ENCODE measurements at places on chromosomes 7 and 10. TPM values are rescaled to one million over a fixed set of nuclear protein-coding genes. Genes with fewer than 3 reads are reported as not detected.

The MACROH2A2 gene
- total RNA-seq = 0.43 TPM

DNA sequence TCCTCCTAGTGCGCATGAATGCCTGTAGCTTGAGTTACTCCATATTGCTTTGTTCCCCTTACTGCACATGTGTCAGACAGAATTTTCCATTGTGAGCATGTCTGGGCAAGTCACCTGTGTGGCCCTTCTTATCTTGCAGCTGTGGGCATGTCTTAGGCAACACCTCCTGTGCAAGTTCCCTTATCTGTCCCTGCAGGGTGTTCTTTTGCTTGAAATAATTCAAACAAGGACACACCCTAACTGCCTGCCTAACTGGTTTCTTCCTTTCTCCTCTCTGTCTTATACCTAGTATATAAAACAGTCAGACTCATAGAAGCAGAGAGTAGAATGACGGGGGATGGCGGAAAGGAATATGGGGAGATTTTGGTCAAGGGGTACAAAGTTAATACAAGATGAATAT is 421.1 kb upstream of the SORCS1 start:
- DNase-seq = no peak

GRCh38 chr7:10472115-10472514 is 501.6 kb upstream of the PHF14 start:
- no peak for DNase-seq

- no peak for DNase-seq
These were observed 1174.5 kb downstream of the SORCS1 start for GRCh38 chr10:105989995-105990394.

DNA sequence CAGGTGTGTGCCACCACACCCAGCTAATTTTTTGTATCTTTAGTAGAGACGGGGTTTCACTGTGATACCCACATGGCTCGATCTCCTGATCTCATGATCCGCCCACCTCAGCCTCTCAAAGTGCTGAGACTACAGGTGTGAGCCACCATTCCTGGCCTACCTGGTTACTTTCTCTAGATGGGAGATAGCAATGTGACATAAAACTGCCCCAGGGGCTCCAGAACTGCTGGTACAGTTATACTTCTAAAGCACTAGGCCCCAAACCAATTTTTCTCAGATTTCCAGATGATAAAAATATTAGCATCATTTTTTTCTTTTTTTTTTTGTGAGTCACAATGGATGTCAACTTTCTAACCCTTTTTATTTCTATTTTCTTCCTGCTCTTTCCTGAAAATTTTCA is 27.4 kb downstream of the ITGB8 start:
- no peak for DNase-seq

DNA sequence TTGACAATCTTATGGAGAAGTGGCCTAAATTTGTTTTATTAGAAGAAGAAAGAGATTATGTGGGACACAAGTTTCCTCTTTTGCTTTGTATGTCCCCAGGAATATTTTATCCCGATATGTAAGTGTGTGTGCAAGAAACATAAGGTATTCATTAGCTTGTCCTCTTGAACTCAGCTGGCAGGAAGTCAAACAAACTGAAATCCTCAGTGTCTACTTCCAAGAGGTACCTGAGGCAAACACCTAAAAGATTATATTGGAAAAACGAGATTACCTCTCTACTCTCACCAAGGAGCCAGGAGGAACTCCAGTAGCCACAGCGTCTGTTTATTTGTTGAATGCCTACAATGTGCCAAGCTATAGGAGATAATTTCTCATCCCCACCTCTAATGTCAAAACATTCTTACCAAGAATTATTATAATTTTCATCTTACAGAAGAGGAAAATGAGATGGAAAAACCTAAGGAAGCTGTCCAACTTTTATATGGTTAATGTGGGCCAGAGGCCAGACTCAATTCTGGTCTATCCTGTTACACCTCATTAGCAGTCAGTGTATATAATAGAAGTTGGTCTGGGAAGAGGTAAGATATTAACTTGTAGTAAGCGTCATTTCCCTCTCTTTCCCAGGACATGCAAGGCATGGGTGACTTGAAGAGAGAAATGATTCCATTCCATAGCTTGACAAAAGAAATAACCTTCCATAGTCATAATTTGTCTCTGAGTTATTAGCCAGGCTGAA is 692.7 kb downstream of the MAGI2 start:
- DNase-seq = no peak

DNA sequence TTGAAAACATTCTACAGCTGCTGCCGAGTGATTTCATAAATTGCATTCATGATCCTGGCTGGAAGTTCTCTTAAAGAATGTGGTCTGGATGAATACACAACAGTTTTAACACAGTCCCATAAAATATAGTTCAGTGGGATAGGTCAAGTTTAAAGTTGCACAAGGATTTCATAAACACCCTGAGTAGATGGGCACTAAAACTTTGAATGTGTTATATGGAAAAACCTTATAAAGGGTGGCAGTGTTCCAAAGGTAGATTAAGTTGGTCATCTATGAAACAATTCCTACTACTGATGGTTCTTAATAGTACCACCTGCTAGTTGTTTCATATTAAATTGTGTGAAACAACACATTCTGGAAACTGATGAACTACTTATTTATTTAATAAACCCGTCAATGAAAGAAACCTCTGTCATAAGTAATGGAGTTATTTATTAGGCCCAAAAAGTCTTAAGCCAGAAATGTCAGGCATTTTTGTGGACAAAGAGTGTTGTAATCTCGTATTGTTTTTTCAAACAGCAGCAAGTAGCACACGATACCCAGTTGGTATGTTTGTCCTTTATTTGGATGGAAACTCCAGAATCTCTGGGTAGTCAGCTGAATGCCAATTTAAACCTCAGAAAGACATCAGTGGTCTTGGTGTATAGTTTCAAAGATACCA is 14.3 kb upstream of the RPA3 start:
- DNase-seq = no peak

- DNase-seq = no peak
These were observed 22.3 kb downstream of the COX15 start for GRCh38 chr10:99709480-99710229.

DNA sequence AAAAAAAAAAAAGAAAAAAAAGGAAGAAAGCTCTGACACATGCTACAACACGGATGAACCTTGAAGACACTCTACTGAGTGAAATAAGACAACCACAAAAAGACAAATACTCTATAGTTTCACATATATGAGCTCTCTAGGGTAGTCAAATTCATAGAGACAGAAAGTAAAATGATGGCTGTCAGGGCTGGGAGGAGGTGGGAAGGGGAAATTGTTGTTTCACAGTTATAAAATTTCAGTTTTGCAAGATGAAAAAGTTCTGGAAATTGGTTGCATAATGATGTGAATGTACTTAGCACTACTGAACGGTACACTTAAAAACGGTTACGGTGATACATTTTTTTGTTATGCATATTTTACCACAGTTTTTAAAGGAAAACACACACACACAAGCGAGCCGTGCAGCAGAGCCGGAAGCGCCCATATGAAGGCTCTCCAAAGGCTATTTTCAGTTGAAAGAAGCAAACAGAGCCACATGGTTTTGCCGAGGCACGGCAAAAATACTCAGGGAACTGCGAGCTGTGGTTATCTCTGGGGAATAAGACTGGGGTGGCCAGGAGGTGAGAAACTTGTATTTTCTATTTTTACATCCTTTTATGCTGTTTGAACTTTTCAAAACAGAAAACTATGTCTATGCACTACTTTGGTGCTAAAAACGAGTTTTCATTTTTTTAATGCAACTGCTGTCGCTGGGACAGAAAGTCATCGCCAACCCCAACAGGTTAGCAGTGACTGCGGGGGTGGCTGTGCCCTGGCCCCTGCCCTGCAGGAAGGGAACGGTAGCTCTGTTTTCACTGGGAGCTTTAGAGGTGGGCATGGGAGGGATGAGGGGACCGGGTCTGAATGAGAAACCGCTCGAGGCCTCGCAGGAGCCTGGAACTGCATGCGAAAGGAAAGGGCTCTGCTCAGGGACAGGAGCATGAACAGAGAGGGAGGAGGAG is 132.9 kb downstream of the OAT start:
- no peak for DNase-seq

DNA sequence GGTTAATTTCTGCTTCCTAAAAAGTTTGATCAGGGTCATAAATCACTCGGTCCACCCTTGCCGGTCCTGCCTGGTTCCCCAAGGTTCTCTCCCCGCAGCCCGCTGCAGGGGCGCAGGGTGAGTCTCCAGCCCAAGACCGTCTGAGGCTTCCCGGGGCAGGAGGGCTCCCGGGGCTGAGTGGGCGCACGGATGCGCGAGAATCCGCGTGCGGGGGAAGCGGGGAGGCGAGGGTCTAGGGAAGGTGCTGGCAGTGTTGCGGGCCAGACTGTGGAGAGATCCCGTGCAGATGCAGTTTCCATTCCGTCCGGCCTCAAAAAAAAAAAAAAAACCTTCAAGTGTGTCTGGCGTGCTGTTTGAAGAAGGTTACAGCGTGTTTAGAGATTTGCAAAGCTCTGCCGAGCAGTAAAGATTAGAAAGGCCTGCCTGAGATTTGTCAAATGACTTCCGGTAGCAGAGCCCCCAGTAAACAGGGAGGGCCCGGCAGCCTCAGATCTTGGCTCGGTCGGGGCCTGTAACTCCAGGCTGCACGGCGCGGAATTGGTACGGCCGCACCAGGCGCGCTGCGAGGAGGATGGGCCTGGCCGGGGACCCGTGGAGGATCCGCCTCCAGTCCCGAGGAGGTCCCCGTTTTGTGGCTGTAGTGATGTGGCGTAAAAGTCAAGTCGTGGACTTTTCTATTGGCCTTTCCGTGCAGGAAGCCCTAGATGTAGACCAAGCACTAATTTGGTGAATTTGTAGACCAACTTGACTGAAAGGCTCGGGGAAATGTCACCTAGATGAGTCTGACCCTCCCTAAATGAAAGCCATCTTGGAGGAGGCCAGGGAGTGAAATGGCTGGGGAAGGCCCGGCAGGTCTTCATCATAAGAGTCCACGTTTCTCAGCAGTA is 293.2 kb upstream of the NFE2L3 start:
- no peak for DNase-seq

The DUSP5 gene
- 311 TPM for total RNA-seq

- no peak for DNase-seq
These were observed 38.0 kb downstream of the ZNF777 start for GRCh38 chr7:149422914-149423301.

The PAPSS2 gene
- total RNA-seq = 0.19 TPM

DNA sequence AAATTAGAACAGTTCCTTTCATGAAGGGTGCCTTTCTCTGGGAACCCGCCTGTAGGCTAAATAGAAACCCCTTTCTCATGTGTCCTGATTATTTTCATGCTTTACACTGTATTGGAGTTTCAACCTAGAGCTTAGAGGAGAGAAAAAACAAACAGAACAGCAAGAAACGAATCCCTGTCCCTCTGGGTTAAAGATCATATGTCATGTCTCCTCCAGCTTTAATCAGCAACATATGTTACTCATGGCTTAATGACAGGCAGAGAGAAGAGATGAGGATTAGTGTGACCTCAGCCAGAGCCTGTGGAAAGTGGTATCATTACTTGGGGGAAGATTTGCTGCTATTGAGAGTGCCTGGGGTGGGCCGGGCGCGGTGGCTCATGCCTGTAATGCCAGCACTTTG is 32.1 kb downstream of the CRCP start:
- no peak for DNase-seq

The ZNF804B gene
- total RNA-seq = not detected

The OR2A14 gene
- total RNA-seq = not detected

DNA sequence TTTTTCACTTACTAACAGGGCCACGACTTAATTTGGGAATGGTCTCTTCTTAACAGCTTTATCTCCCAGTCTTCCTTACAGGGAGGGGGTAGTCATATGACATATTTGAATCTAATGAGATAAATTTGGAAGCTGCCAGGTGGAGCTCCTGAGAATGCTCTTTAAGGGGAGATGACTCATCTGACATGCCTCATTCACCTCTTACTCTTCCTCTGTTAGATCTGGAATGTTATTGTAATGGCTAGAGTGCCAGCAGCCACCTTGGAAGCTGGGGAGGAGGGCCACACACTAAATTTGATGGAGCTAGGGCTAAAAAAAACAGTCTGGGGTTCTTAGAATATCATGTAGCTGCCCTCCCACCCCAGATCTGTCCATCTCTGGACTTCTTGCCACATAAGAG is 22.7 kb downstream of the HECW1 start:
- no peak for DNase-seq

- DNase-seq = no peak
These were observed 41.9 kb downstream of the PRSS2 start for GRCh38 chr7:142812437-142813215.

GRCh38 chr10:96242822-96243221 is 28.5 kb downstream of the BLNK start:
- no peak for DNase-seq

GRCh38 chr10:116168745-116169144 is 104.3 kb downstream of the GFRA1 start:
- DNase-seq = no peak

- no peak for DNase-seq
These were observed 6.8 kb downstream of the GPR146 start for GRCh38 chr7:1050956-1051690.

DNA sequence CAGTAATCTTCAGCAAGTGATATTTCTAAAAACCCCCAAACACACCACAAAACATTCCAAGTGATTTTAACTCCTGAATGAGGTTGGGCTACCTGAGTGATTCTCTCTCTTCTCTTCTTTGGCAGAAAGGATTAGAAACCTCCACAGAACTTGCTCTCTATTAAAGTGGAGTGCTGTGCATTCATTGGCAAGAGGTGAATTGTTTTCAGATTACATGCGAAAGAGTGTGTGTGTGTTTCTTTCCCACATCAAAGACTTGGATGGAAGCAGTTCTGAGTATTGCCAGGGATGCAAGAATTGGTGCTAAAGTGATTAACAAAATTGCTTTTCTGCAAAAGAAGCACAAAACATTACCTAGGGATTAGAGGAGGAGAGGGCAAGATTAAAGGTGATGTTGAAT is 13.1 kb upstream of the FBXW4 start:
- no peak for DNase-seq

- DNase-seq = no peak
These were observed 81.8 kb upstream of the CDCA7L start for GRCh38 chr7:22027475-22027874.

The CDNF gene
- total RNA-seq = 1.0 TPM

GRCh38 chr7:19752020-19752419 is 21.4 kb downstream of the TMEM196 start:
- no peak for DNase-seq

DNA sequence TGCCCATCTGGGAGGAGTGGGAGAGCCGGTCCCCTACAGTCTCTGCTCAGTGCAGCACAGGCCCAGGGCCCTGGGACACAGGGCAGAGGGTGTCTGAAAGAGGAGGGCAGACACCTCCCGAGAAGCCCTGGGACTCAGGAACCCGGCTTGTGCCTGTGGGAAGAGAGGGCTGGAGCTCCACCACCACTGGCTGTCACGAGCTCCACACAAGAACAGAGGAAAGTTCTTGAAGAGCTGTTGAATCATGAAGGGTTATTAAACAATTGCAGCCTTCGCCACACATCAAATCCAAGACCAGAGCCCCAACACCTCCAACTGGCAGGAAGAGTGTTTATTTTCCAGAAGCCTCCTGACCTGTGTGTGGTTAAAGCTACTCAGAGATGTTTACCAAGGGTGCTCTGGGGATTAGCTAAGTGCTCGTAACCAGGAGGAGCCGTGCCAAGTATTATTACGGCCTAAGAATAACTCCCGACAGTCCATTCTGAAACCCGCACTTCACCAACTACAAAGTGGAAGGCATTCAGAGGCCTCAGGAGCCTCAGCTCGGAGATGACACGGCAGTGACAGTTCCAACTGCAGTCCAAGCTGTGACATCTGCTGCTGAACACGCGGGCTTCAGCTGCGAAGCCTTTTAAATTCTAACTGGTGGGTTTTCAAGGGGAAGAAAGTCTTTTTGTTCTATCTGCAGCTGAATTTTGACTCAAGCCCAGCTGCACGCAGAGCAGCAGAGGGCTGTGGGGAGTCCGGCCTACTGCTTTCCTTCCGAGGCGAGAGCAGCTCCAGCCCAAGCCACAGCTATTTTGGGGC is 75.1 kb downstream of the MAD1L1 start:
- DNase-seq = peak; percentile 40

The PNLIPRP3 gene
- not detected for total RNA-seq

GRCh38 chr10:74925291-74925690 is 98.9 kb downstream of the KAT6B start:
- DNase-seq = no peak
